ENCODE measurements at places on chromosomes 1 and 21. TPM values are rescaled to one million over a fixed set of nuclear protein-coding genes. Genes with fewer than 3 reads are reported as not detected.

FAM72D gene
- total RNA-seq: 0.61 TPM

DNA sequence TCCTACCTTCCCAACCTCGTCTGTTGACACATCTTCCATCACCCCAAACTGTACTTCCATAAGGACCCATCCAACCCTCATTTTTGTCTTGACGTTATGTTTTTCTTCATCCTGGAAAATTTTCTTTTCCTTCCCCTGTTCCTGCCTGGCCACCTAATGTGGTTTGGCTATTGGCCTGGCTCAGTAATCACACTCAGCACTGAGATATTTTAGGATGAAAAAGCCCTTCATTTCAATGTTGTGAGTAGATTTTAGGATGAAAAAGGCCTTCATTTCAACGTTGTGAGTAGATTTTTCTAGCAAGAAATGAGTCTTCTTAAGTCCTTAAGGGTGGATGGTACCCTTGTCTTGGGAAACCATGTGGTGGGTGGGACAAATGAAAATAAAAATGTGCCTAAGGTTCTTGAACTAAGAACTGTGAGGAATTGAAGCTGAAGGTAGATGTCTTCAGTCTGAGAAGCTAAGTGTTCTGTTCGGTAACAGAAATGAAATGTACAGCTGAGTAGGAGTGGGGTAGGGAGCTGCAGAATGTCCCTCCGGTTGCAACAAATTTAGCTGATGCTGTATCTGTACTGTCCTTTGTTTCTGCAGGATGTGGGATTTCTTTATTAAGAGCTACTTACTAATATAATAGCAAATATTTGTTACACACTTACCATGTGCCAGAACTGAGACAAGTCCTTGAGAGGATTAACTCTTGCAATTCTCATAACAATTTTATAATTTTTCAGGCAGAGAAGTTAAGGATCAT lies 36.1 kb downstream of the DNTTIP2 start:
- no peak for DNase-seq

WNT4 gene
- total RNA-seq: not detected

DNA sequence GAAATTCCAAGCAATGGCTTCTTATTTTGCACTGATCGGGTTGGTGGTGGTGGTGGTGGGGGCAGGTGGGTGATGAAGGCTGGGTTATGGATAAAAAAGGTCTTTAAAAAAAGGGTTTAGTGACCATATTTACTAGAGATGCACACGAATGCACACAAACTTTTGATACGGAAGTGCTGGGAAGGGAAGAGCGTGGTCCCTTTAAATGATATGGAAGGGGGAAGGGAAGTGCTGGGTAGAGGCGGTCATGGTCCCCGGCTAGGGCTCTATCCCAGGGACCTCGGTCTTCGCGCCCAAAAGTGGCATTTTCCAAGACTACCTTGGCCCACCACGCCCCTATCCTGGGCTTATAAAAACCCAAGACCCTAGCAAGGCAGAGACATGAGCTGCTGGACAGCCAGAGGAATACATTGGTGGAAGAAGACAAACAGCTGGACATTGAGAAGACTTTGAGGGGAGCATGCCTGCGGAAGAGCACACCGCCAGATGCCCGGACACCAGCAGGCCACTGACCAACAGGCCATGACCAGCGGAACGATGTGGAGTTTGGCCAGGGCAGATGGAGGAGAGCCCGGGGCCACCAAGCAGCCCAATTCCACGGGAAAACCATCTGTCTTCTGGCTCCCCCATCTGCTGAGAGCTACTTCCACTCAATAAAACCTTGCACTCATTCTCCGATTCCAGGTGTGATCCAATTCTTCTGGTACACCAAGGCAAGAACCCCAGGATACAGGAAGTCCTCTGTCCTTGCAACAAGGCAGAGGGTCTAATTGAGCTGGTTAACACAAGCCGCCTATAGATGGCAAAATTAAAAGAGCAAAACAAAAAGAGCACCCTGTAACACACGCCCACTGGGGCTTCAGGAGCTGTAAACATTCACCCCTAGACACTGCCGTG lies 1720.2 kb downstream of the MRPL39 start:
- no peak for DNase-seq

DNA sequence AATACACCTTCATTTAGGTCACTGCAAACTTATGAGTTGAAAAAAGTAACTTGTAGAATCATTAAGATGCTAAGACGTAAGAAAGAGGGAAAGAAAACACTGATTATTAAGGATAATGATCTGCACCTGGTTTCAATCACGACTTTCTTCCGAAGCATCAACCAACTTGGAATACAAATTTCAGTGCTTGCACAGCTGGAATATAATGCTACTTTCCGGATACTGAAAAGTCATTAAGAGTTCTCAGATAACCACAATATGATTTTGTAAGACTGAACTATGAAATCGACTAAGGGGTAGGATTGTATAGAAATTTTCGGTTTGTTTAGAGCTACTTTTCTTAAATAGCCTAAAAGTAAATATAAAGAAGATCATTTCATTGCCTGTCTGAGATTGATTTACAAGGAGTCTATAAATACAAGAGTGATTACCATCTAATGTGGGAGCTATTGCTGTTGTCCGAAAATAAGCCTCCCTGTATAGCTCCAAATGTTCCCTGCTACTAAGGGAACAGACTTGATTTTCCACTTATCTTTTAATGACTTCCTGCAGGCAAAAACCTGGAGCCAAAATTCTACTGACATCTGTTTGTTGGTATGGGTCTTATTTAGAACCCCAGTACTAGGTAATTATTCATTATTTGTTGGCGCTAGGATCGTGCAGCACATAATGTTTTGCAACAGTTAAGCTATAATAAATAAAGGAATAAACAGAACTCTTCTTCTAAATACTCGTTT lies 673.3 kb downstream of the KCNT2 start:
- no peak for DNase-seq

DNA sequence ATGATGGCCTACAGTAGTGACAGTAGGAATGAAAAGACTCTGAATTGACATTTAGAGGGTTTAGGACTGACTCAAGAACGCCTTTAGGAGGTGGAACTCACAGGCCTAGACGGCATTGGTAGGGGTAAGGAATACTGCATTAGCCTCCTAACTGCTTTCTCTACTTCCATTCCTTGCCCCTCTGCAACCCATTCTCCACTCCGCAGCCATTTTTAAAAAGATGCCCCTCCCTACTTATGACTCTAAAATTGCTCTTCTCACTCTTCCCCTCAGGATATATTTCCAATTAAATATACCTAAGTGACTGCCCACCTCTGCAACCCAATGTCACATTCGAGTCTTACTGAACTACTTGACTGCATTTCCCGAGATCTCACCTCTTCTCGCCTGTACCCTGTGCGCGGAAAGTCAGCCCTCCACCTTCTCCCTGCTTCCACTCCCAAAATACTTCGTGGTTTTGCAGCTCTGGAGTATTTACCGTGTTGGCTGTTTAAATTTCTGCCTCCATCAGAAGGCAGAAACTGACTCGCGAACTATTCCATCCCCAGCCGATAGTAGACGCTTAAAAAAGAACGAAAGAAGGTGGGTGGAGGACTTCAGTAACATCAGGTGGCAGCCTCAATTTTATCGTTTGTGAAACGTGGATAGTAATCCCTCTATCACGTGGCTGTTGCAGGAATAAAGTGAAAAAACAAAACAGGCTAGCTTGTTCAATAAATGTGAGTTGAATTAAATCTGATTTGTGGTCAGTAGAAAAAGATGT lies 1.1 kb upstream of the YBX1 start:
- DNase-seq: no peak

- no peak for DNase-seq
Observed at GRCh38 chr1:236421022-236421421, 26.9 kb downstream of the EDARADD start.

SPTA1 gene
- not detected for total RNA-seq

DNA sequence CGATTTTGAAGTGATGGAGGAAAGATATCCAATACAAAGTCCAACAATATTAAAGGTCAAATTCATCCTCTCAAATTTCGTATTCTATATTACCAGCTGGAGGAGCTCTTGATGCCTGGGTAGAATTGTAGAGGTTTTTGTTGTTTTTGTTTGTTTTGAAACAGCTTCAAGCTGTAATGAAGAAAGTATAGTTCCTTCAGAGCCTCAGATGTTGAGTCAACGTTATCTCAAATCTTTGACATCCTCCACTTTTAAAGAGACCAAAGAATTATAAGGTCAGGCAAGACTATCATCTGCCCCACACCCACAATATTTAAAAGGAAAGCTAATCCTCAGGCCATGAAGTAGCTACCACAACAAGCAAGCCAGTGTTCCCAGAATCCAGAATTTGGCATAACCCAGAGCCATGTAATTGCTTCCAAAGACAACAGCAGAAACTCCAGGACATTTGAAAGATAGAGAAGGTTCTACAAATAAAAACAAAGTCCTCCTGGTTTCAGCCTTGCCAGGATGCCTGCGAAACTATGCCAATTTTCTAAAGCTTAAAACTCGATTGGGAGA lies 24.9 kb downstream of the VAV3 start:
- no peak for DNase-seq
